ENCODE measurements at places on chromosomes 3 and 15.
A peak's percentile ranks its signal among the peaks of the same experiment; 100 is the strongest.

GRCh38 chr3:30644615-30645014, 38.2 kb downstream of the TGFBR2 start:
- DNase-seq = no peak

GRCh38 chr3:59235634-59236012, 185.8 kb upstream of the CFAP20DC start:
- no peak for DNase-seq

GRCh38 chr3:78569804-78570203, 1198.0 kb downstream of the ROBO1 start:
- no peak for DNase-seq

DNA sequence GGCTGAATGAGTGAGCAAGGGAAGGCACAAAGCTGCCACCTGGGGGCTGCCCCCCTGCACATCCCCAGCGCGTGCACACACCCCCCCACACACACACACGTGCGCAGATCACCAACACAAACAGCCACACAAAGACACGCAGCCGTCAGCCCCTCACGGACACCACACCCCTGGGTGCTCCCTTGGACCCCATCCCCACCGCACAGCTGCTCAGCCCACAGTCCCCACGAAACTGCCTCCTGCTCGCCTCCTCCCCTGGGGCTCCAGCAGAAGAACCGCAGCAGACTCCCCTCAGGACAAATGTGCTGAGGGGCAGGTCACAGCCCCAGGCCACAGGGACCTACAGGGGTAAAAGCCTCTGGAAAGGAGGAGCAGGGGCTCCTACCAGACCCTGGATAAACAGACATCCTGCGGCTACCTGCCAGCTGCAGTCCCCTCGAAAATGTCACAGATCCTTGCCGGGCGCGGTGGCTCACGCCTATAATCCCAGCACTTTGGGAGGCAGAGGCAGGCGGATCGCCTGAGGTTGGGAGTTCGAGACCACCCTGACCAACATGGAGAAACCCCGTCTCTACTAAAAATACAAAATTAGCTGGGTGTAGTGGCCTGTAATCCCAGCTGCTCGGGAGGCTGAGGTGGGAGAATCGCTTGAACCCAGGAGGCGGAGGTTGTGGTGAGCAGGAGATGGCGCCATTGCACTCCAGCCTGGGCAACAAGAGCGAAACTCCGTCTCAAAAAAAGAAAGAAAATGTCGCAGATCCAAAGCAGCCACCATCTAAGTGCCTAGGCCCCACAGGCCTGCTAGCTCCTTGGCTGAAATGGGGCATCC, 6.5 kb downstream of the TWF2 start:
- DNase-seq = no peak

GRCh38 chr3:146817704-146818103, 212.6 kb upstream of the PLSCR5 start:
- DNase-seq = no peak

DNA sequence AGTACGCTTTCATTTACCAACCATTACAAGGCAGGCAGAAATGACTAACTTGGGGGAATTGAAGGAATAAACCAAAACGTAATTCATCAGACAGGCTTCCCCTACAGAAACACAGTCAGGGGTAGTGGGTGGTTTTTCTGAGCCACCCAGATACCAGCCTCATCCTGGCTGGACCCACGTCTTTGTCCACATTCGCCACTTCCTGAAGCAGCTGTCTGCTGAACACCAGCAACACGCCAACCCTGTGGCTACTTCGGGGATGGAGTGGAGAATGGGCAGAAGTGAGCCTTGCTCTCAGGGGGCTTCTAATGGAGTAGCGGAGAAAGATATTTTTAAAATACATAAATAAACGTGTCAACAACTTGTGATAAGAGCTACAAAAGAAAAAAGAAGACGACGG, 40.1 kb downstream of the SYNM start:
- no peak for DNase-seq

GRCh38 chr15:99165020-99165790, 60.3 kb downstream of the SYNM start:
- DNase-seq = no peak

GRCh38 chr15:88797663-88798339, 5.4 kb upstream of the ACAN start:
- DNase-seq = no peak

GRCh38 chr15:63880744-63881143, 47.0 kb upstream of the HERC1 start:
- no peak for DNase-seq

- peak; percentile 71 for DNase-seq
These were observed 55.0 kb downstream of the TMEM44 start for GRCh38 chr3:194577986-194578905.

GRCh38 chr3:49673121-49673714, 933 bp upstream of the APEH start:
- DNase-seq = peak; percentile 54

DNA sequence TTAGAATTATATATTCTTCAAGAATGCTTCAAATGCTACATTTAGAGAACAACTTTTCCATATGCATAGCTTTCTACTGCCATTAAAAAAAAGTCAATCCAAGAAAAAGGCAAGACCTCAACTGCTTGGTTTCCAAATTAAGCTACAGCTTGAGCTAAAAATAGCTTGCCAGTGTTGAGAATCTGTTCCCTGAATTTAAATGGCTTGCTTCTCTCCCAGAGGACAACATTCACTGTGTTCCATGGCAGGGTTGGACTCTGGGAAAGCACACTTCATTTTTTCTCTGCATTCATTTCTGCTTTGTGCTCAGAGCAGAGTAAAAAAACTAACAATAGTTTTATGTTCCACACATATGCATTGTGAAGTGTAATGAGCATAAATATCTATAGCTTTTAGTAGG, 50.3 kb upstream of the ACTL6A start:
- no peak for DNase-seq

DNA sequence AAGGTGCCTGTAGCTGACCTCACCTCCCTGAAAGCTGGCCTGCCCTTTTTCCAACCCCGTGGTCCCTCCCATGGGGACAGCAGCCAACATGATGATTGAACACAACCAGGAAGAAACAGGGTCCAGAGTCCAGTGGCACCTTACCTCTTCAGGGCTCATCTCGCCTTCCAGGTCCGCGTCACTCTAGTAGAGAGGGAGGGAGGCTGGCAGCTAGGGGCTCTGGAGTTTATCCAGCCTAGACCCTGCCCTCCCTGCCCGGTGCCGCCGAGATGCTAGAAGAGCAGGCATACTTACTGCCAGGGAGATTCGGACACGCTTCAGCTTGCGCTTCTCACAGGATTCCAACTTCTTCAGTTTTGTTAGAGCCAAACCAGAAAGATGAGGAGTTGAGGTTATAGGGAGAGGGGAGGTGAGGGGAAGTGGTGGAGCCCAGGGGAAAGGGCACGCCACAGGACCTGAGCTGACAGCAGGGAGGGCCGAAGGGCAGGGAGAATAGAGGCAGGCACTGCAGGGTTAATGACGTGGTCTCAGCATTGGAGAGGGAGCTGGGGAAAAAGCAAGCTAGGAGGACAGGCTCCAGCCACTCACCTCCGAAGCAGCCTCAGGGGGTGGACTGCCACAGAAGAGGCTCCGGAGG, 9.1 kb downstream of the CLCN2 start:
- no peak for DNase-seq

- no peak for DNase-seq
These were observed 9.4 kb downstream of the AAGAB start for GRCh38 chr15:67244971-67245478.

GRCh38 chr3:53200501-53201498, 39.8 kb downstream of the PRKCD start:
- no peak for DNase-seq

DNA sequence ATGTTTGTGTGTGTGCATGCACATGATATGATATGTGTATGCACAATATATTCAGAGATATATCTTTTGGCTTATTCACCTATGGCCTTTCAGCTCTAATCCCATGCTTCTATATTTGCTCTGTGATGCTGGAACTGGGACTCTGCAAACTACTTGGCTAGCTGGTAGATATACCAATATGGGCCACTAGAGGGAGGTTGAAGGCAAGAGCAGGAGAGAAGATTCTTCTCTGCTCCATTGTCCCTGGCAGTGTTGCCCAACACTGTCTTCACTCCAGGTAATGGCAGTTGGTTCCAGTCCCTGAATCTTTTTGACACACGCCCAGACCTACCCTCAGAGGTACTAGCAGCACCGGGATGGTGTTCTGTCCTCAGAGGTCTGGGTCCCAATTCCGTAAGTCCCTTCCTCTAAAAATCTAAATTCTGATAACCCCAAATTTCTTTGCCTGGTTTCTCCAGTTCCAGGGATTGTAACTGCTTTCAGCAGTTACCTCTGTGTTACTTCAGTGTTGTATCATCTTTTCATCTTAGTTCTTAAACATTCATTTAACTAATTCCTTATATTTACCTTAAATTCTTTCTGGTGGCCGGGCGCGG, 44.7 kb downstream of the GTPBP8 start:
- DNase-seq = peak; percentile 54
